NT2/D1 (cell line): ENCODE measurements at places on chromosomes 1 and 21.

- DNase-seq = no peak
These were observed 25.1 kb downstream of the SPSB1 start for GRCh38 chr1:9317591-9318417.

GRCh38 chr1:40625076-40625475, 40.4 kb downstream of the RIMS3 start:
- no peak for DNase-seq

DNA sequence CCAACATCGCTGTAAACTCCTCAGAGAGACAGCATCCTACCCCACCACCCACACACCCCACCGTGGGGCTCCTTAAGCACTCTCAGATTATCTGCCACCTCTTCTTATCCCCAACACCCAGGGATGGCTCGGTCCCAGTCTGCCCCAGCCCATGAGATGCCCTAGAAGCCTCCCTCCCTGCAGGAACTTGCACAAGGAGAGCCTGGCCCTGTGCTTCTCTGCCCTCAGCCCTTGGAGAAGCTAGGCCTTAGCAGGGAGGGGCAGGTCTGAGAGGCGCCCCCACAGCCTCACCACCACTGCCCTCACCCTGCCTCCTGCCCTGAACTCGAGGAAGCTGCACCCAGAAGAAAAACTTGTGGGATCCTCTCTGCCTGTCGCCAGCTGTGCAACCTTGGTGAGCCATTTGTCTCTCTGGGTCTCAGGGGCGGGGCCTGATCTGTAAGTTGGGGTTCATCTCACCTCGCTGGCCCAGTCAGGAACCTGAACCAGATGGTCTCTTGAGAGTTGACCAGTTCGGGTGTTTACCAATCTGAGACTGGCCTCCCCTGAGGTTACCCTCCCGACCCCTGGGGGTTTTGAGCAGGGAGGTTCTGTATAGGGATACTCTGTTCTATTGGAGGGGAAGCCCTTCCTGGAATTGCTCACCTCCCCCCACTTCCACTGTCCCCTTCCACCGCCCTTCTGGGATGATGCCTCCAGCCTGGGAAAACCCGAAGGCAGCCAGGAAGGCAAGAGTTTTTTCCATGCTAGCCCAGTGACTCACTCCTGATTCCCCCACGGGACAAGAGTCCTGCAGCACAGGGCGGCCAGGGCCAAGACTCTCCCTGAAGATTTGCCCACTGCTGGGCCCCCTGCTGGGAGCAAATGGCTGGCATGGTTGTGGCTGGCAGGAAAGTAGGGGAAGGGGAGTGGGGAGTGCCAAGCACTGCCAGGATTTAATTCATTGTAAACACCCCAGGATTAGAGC, at the start of gene S100A3:
Gene S100A3 (minus strand): TSS at position 537 of the 967 bp plus-strand sequence. CDS start 773 bp downstream, outside the sequence.
- no peak for DNase-seq

GRCh38 chr1:71018791-71019190, 28.8 kb downstream of the PTGER3 start:
- DNase-seq = no peak

DNA sequence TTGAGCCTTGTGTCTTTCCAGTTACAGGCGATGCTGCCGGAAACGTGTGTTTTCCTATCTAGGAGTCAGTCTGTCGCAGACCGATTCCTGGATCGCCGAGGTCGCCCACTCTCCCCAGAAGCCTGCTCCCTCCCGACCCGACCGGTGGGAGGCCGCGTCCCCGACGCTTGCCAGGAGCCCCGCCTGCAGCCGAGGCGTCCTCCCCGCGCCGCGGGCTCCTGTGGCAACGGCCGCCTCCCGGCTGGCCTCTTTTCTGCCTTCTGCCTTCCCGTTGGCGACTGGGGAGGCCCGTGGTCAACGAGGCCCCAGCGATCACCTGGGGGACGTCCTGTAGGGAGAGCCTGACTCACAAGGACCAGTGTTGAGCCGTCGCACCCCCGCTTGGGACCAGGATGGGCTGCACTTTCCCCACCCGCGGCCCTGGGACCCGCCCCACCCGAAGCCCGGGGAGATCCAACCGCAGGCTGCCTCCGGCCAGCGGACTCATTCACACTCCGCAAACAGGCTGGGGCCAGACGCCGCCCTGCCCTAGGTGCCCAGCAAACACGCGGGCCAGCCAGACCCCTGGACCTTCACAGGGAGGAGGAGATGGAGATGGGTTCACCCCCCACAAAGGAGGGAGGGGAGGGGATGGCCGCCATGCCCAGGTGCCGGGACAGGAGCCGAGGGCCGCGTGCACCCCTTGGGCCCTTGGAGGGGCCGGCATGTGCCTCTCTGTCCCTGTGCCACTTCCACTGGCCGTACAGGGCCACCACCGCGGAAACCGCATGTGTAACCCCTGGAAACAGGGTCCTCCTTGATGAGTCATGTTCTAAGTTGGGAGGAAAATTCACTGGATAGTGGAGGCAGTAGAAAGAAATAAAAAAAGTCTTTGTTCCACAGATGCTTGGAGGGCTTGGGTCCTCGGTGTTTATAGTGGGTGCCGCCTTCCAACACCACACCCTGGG, 7.2 kb upstream of the COL6A1 start:
- DNase-seq = no peak
